ENCODE measurements at places on chromosomes 2 and 18. TPM values are rescaled to one million over a fixed set of nuclear protein-coding genes. Genes with fewer than 3 reads are reported as not detected.

Gene RUFY4
- not detected for total RNA-seq

Gene MAPRE3
- 7.1 TPM for total RNA-seq

Gene KHK
- total RNA-seq: 5.5 TPM

Gene PIEZO2
- total RNA-seq: not detected

Gene APOB
- total RNA-seq: not detected
